NCI-H1417 treated with DMSO at 0.1 percent for 48 hours (cell line): ENCODE measurements at places on chromosomes 1 and 21.

- DNase-seq = no peak
These were observed 57.3 kb downstream of the SYF2 start for GRCh38 chr1:25174730-25175612.

DNA sequence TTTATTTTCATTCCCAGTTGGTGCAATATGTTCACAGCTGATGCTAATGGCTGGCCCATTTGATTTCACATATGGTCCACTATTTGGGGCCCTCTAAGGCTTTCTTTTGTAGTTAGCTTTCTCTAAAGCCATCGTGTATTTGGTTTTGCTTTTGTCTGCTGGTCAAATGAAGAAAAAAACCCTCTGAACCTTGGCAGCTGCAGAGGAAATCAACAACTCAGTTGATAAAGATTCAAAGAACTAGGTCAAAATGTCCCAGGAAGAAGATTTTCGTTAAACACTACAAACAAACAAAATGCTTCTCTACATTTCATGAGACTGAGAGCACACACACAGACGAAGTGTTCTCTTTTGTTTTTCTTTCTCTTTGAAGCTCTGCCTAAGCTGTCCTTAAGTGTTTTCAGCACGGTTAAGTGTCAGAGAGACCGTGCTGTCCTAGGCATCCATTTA, 655.0 kb downstream of the RWDD3 start:
- no peak for DNase-seq

- no peak for DNase-seq
These were observed 21.6 kb upstream of the SLAMF6 start for GRCh38 chr1:160544647-160545046.

GRCh38 chr1:76298399-76298798, 223.9 kb downstream of the ST6GALNAC3 start:
- no peak for DNase-seq

DNA sequence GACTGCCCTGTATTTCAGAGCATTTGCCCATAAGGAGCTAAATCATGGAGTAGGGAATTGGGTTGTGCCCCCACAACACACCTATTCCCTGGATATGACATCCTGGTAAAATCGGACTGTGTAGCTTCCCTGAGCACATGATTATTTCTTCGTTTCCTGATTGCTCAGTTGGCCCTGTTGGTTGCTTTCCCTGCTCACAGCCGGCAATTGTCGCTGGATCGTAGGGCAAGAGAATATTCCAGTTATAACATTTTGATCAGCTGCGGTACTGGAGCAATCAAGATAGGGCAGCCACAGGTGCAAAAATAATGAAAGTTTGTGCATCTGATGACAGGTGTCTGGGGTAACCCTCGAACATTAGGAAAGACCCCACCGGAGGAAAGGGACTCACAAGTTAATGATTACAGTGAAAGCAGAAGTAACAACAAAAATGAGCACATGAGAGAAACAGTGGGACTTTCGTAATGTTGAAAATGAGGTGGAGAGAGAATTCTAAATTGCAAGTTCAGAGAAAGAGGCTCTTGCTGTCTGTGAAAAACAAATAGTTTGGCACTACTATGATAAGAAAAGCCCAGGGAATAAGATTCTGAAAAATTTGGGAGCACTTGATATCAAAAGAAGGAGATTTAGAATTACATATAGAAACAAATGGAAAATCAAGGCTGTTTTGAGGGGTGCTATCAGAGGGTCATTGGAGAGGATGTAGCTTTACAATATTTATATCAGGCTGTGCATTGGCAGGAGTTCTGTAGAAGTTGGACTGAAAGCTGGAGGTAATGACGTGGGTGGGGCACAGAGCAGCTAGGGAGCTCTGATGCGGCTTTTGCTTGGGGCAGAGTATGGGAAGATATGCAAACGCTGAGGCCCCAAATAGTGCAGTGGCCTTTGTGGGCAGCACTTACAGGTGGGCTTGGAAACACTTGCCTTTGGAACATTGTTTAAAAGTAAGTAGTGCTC, at the start of gene MAB21L3:
TSS of gene MAB21L3 (plus strand) at position 833 of the 957 bp plus-strand sequence. CDS start 1,217 bp downstream, outside the sequence.
- no peak for DNase-seq

DNA sequence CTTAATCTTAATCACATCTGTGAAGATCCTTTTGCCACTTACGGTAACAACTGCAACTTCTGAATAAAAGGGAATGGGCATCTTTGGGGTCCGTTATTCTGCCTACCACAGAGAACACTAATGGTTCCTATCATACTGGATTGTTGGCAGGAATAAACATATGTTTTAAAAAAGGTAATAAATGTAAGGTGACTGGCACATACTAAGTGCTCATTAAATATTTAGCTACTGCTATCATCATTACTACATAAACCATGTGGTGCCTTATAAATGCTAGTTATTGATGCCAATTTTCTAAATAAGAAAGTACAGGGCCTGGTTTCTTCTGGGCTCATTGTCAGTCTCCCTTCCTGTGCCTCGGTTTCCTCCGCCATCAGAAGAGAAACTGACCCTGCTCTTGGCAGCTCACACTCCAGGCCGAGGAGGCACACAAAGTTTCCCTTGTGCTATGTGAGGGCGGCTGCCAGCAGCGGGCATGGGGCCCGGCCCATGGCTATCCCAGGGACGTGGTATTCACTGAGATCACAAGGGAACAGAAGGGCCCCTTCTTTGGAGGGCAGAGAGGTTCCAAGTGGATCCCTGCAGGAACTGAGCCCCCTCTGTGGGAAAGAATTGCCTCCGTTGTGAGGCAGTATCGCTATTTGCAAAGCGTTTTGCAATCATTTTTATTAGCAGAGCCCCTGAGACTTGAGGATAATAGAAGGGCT, 26.2 kb downstream of the NAV1 start:
- no peak for DNase-seq

DNA sequence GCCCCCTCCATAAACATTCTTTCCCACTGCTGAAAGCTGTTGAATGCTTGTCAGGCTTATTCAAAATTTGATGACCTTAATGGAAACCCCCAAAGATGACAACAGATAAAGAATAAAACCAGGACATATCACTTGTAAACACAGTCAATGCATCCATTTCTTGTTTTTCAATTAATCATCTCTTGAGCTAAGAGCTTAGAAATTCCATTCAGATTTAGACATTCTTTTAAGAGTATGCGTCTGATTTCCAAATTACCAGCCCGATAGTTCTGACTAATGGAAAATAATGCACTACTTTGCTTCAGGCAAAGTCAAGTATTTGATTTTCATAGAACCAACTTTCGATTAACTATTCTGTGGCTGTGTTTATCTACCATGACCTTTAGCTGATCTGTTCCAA, 100.6 kb upstream of the RUNX1 start:
- DNase-seq = no peak

DNA sequence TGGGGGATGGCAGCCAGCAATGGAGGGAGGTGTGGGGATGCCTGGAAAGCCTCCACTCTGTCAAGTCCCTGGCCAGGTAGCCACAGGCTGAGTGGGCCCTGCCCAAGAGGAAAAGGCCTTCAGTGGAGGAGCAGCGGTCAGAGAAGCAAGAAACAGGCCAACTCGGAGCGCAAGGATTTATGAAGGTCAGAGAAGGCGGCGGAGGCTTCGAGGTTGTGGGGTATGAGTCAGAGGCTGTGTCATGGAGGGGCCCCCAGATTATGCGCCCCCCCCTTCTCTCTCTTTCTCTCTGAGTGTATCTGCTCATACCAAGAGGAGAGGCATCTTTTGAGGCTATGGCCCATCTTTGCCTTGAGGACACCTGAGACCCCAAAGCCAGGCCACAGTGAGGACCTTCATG, 99.5 kb downstream of the CASZ1 start:
- DNase-seq = no peak

- DNase-seq = no peak
These were observed 5.8 kb downstream of the PLCH2 start for GRCh38 chr1:2481885-2482284.

- DNase-seq = no peak
These were observed 10.3 kb upstream of the SLC30A10 start for GRCh38 chr1:219938706-219939105.

DNA sequence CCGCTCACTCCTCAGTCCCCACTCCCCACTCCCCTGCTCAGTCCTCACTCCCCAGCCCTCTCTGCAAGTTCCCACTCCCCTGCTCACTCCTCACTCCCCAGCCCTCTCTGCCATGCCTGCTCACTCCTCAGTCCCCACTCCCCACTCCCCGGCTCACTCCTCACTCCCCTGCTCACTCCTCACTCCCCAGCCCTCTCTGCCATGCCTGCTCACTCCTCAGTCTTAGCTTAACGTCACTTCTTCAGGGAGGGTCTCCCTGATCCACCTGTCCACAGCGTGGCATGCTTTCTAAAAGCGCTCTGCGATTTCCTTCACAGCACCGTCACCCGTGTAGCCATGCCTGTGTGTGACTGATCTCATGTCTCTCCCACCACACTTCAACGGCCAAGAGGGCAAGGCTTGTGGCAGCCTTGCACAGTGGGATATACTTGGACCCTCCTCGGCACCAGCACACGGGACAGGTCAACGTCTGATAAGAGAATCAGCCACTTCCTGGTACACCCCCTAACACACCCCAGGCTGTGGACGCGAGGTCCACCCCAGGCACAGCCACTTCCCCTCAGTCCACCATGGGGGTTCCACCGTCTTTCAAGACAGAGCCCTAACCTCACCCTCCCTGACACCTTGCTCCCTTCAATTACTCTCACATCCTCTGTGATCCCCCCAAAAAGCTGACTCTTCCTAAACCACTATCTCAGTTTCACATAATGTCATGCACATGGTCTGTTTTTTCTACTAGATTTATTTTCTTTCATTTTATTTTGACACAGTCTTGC, 14.0 kb downstream of the PRDM15 start:
- no peak for DNase-seq

GRCh38 chr21:15183813-15184257, 119.0 kb upstream of the NRIP1 start:
- DNase-seq = no peak

- no peak for DNase-seq
These were observed 3.1 kb downstream of the KIFAP3 start for GRCh38 chr1:170071378-170071777.
